ENCODE measurements at places on chromosomes 12 and 14.

- no peak for DNase-seq
Observed at GRCh38 chr12:109822951-109823411, 10.2 kb downstream of the TRPV4 start.

GRCh38 chr12:116990971-116991966 lies 80.5 kb downstream of the FBXW8 start:
- no peak for DNase-seq

DNA sequence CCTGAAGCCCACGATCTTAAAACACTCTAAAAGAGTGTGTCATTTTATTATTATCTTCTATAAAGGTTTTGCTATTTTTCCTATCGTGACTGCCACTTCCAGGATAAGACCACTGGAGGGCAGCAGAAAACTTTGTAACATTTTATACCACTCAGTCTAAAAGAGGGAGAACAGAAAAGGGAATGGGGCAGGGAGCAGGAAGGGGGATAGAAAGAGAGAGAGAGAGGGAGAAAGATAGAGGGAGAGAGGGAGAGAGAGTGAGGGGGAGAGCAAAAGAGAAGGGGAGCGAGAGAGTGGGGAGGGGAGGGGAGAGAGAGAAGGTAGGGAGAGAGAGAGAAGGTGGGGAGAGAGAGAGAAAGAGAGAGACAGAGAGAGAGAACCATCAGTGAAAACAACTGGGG lies 2.0 kb upstream of the ART4 start:
- peak; percentile 80 for DNase-seq

DNA sequence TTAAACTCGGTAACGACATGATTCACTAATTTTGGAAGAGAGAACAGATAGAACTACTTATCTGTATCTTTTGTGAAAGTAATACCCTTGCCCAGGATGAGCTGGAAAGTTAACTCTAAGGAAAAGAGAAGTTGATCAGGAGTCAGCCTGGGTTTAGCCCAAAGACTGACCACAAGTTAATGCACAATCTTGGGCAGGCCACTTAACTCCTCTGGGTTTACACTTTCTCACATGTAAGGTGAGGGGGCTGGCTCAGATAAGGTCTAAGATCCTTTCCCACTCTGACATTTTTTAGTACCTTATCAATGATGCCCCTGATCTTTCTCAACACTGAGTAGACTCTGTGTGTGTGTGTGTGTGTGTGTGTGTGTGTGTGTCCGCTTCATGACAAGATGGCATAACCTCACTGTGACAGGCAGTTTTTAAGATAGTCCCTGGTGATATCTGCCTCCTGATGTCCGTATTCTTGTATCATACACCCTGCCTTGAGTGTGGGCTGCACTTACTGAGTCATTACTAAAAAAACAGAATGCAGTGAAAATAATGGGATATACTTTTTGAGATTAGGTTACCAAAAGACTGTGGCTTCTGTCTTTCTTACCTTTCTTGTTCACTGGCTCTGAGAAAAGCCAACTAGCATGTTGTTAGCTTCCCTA lies 56.2 kb upstream of the CCDC198 start:
- no peak for DNase-seq

GRCh38 chr12:117051380-117051779 lies 47.8 kb downstream of the TESC start:
- DNase-seq: no peak

- DNase-seq: peak; percentile 36
Observed at GRCh38 chr14:31949709-31950108, 127.4 kb upstream of the ARHGAP5 start.

- DNase-seq: no peak
Observed at GRCh38 chr14:50041980-50042379, 74.4 kb downstream of the VCPKMT start.

- peak; percentile 78 for DNase-seq
Observed at GRCh38 chr12:121942145-121942718, 23.8 kb downstream of the CFAP251 start.

- DNase-seq: no peak
Observed at GRCh38 chr12:90428881-90429280, 526.1 kb downstream of the CCER1 start.

GRCh38 chr14:101950516-101951215 lies 13.7 kb upstream of the DYNC1H1 start:
- no peak for DNase-seq

GRCh38 chr14:104108570-104109541 lies 23.4 kb downstream of the ASPG start:
- DNase-seq: no peak

DNA sequence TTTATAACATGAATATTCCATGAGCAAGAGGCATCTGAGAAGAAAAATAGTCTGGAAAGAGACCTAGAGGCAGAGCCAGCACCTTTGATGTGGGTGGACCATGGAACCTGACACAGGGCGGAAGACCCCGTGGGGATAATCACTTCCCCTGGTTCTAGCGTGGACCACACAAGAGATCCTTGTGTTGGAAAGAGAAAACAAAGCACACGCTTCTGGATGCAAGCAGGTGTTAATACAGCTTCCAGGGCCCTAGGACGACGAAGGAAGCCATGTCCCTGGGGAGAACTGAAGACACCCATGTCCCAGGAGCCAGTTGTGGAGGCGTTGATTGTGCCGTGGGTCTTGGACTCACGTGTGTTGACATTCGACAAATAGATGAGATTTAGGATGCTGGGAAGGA lies 102.9 kb downstream of the ADGRD1 start:
- no peak for DNase-seq

DNA sequence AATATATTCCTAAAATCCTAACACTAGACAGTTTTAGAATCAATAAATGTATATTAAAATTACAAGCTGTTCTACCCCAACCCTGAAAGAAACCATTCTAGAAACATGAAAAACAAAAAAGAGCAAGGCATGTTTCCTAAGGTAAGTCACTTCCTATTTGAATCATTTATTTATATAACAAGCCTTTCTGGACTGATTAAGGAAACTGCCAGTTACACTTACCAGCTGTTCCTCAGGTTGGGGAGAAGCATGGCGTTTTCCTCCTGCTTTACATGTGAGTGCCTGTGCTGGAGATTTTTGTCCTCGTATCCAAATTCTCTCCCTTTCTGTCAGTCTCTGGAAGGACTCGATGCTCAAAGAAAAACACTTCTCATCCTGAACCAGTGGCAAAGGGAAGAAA lies 183.3 kb downstream of the EFCAB11 start:
- peak; percentile 52 for DNase-seq

GRCh38 chr14:100466111-100466856 lies 120.9 kb downstream of the BEGAIN start:
- no peak for DNase-seq

DNA sequence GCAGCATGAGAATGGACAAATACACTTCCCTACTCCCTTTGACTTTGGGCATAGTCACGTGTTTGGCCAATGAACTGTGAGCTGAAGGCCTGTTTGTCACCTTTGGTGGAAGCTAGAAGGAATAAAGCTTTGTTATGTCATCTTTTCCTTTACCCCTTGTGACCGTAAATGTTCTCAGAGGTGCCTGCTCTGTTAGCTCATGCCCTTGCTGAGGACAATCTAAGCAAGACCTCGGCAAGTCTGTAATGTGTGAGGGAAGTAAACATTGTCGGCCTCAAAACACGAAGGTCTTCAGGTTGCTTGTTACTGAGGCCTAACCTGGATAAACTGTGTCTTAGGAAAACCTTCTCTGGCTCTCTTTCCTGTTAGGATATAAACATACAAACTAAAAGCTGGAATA lies 354.2 kb downstream of the TMEM132D start:
- no peak for DNase-seq

DNA sequence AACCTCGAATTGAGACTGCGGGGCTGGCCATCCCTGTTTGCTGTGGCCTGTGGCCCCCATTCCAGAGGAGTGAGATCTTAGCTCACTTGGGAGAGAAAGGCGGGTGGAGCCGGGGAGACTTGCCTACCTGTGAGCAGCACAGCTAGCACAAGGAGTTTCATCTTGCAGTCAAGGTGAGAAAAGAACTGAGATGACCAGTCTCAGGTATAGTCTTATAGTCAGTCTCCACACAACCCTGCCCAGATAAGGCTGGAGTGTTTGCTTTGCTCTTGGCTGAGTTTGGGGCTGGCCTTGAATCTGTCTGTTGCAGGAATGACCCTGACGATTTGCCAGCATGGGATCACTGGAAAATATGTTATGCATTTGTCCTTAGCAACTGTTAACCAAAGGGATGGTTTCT lies at the start of gene PLA2G1B:
TSS of gene PLA2G1B (minus strand) at position 187 of the 400 bp plus-strand sequence. CDS start at position 161, 26 bp downstream.
- no peak for DNase-seq

DNA sequence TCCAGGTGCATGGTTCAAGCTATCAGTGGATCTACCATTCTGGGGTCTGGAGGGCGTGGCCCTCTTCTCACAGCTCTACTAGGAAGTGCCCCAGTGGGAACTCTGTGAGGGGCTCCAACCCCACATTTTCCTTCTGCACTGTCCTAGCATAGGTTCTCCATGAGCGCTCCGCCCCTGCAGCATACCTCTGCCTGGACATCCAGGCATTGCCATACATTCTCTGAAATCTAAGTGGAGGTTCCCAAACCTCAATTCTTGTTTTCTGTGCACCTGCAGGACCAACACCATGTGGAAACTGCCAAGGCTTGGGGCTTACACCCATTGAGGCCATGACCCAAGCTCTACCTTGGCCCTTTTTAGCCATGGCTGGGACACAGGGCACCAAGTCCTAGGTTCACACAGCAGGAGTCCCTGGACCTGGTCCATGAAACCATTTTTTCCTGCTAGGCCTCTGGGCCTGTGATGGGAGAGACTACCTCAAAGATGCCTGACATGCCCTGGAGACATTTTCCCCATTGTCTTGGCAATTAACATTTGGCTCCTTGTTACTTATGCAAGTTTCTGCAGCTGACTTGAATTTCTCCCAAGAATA lies 76.8 kb downstream of the CRADD start:
- DNase-seq: no peak

GRCh38 chr12:897386-897785 lies 52.1 kb downstream of the RAD52 start:
- no peak for DNase-seq

- peak; percentile 98 for DNase-seq
Observed at GRCh38 chr14:69719501-69719951, 47.4 kb upstream of the SRSF5 start.

GRCh38 chr12:57837864-57838562 lies 8.5 kb downstream of the CTDSP2 start:
- peak; percentile 86 for DNase-seq

DNA sequence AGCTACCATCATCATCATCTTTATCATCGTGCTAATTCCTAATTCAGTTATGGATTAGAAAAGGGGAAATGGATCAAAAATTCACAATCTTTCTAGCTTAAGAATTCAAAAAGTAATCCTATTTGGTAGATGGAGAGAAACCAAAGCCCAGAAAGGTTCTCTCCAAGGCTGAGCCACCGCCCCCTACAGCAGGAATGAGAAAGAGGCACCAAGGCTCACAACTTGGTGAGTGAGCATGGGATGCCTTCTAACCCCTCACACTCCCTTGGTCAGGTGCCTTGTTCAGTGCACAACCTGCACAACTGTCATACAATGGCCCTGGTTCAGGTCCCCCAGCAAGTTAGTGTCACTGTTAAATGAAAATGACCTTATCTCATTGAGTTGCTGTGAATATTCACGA lies 171.5 kb downstream of the ANO2 start:
- DNase-seq: no peak

GRCh38 chr14:45679853-45680252 lies 426.9 kb upstream of the MIS18BP1 start:
- DNase-seq: peak; percentile 32

GRCh38 chr14:99141236-99141635 lies 130.8 kb downstream of the BCL11B start:
- no peak for DNase-seq

GRCh38 chr14:87837296-87837695 lies 155.7 kb downstream of the GALC start:
- no peak for DNase-seq

- DNase-seq: peak; percentile 25
Observed at GRCh38 chr14:96086574-96087077, 47.5 kb downstream of the C14orf132 start.

- peak; percentile 75 for DNase-seq
Observed at GRCh38 chr12:25557830-25558436, 4.8 kb upstream of the LMNTD1 start.

DNA sequence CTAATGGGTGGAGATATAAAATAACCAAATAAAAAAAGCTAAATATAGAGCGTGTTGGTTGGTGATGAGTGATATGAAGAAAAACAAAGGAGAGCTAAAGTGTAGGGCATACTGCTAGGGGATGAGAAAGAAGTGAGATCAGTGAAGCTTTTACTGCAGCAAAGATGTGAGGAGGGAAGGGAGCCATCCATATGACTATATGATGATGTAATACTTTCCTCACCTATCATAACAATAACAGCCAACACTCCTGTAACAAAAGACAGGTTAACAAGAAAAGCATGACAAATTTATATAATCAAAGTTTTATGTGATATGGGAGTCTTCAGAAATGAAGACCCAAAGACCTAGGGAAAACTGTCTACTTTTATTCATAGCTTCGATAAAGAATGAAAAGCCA lies 57.4 kb upstream of the LRFN5 start:
- DNase-seq: no peak

DNA sequence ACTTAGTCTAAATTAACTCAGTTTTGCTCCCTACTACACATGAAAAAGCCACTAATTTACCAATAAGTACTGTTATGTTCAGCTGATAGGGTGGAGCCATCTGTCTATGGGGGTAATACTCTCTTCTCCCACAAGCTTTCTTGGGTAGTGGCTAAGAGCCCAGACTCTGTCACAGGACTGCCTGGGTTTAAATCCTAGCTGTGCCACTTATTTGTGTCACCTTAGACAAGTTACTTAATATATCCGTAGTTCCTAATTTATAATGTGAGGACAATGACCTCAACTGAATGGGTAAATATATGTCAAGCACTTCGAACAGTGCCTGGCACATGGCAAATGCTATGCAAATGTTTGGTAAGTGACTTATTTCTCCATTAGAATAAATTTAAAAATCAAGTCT lies 185.6 kb downstream of the DACT1 start:
- DNase-seq: no peak

DNA sequence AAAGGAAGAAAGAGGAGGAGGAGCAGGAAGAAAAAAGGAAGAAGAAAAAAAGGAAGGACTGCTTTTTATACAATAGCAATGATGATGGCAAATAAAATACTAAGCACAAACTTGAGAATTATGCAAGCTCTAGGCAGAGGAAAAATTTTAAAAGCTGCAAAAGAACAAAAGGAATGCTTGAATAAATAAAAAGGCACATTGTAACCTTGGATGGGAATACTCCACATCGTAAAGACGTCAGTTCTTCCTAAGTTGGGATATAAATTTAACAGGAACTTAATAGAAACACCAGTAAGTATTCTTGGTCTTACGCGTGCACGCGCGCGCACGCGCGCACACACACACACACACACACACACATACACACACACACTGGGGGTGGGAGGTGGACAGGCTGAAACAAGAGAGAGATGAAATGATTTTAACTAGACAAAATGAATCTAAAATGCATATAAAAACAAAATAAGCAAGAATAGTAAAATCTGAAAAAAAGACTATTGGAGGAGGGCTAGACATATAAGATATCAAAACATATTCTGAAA lies 43.0 kb downstream of the SERPINA3 start:
- no peak for DNase-seq

GRCh38 chr12:120592121-120593049 lies 11.2 kb upstream of the POP5 start:
- no peak for DNase-seq

DNA sequence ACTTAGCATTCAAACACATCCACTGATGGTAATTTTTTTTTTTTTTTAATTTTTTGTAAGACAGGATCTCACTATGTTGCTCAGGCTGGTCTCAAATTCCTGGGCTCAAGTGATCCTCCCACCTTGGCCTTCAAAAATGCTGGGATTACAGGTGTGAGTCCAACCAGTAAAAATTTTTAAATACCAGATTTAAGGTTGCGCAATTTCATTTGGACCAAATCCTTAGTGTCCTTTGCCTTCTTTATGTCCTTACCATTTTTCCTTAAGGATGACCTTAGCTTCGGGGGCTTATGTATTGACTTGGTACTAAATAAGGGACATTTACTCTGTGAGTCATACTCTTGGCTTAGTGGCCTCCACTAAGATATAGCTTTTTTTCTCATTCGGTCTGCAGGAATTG lies 4.1 kb upstream of the PLBD1 start:
- no peak for DNase-seq

Measured in cardiac fibroblast (primary cell).